Stimulated activated CD4-positive, alpha-beta T cell treated with anti-CD3 and anti-CD28 coated beads, Interleukin-4, amount 100 ng/mL, for 1 hour (primary cell): ENCODE measurements at places on chromosomes 4 and X.

DNA sequence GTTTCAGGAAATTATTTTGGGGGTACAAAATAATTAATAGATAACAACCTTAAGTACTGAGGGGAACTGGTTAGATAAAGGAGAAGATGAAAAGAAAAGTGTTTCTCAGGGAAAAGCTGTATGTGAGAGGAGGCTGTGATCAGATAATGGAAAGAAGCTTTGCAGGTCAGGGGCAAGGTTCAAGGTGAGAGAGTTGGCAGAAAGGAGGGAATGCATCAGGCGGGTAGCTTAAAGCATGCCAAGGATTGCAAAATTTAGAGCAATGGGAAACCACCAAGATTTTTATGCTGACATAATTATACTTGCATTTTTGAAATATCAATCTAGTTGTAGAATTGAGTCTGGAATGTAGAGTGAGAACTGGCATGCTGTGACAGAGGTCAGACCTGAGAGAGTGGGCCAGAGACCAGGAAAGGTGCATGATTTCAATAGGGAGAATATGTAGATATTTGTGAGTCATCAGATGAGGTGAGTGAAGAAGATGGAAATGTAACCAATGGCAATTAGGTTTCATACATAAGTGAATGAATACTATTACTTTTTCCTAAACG, 508.7 kb downstream of the TRIML1 start:
- DNase-seq: no peak

DNA sequence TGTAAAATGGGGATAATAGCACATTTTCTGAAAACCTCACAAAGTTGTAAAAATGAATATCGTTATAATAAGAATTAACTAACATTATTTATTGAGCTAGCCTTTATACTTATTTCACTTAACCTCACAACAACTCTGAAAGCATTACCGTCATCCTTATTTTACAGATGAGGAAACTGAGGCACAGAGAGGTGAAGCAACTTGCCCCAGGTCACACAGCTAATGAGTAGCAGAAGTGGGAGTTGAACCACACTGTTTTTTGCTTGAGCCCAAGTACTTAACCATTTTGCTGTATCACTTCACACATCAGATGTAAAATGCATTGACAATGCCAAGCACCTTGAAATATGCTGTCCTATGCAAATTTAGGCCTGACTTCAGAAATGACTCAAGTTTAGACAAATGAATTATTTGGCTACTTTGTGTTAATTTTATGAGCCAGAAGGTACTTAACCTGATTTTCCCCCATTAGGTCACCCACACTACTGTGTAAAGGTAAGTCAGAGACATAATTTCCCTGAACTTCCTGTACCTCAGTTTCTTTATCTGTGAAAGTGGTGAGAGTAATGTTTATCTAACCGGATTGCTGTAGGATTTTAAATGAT, 23.1 kb downstream of the CD40LG start:
- DNase-seq: no peak

DNA sequence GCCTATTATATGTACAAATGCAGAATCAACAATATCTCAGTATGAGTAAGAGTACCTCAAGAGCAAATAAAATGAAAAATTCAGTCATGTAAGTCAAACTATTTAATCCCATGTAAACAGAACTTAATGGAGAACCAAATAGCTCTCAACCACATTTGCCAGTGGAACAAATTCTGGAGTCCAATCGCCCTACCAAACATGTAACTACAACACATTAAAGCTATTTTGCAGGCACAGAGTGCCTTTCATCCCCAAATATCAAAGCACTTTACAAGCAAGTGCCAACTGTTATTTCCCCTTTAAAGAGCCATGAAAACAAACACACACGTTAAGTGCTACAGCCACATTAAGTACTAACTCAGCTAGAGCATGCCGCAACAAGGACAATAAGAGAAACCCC, 51.3 kb downstream of the PCDH19 start:
- no peak for DNase-seq

DNA sequence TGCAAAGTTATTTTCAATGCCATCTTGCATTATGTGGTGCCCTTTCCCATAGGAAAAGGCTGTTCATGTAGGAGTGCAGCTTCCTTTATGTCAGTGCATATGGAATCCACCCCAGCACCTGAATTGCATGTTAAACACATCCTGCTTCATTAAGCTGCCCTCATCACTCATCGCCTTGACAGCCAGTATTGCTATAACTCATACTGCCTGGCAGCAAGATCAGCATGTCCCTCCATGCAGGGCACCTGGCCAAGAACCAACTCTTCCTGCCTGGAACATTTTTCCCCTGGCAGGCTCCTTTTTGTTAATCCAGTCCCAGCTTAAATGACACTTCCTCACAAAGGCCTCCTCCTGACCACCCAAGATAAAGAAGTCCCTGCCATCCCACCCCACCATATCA, 23.5 kb upstream of the CA5B start:
- no peak for DNase-seq

DNA sequence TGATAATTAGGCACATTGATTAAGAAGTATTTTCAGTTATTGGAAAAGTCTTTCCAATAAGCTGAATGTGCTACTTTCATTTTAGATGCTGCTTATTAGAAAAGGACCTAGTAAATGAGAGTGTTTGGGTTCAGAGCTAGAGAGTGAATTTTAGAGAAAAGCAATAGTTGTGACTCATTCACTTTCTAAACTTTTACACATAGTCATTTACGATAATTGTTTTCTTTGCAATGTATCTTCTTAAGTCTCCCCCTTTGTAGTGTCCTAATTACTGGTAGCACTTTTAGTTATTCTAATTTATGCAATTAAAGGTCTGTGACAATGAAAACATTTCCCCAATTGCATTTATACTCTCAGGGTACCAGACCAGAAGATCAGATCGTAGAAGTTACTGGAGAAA, 1.3 kb downstream of the IL21 start:
- DNase-seq: no peak

DNA sequence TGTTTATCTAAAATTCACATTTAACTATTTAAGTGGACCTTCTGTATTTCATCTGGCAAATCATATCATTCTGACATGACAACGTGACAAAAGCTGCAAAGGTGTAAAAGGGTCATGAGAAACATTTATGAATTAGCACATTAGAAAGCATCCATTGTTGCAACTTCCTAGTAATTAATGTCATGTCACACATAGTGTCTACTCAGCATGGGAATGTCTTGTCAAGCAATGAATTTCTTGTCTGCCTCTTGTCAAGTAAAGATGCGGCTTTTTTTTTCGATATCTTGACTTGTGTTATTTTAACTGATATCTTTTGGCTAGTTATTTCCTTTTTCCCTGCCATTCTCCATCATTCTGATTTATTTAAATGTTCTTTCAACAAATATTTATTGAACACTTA, 463.5 kb upstream of the CXorf51B start:
- DNase-seq: no peak

DNA sequence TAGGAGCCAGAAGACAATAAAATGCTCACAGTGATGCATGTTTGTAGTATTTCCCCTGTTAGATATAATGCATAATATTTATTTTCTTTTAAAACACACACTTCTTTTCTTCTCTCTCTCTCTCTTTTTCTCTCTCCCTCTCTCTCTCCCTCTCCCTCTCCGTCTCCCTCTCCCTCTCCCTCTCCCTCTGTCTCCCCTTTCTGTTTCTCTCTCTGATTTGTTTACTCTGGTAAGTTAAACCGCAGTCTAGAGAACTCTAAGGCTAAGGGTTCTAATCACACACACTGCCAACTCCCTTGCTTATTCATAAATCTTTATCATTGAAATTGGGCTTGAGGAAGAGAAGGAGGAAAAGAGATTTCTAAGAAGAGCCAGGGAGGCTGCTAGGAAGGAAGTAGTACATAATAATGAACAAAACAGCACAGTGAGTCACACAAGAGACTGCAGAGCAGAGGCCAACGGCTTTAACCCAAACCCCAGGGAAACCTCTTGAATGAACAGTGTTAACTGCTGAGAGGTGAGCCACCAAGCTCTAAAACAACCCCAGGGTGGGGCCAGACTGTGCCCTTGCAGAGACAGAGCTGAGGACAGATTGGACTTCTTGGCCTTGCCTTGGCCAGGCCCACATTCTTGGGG, 9.1 kb upstream of the PHOX2B start:
- DNase-seq: no peak

- DNase-seq: no peak
Observed at GRCh38 chrX:154074199-154074598, 23.3 kb downstream of the MECP2 start.

DNA sequence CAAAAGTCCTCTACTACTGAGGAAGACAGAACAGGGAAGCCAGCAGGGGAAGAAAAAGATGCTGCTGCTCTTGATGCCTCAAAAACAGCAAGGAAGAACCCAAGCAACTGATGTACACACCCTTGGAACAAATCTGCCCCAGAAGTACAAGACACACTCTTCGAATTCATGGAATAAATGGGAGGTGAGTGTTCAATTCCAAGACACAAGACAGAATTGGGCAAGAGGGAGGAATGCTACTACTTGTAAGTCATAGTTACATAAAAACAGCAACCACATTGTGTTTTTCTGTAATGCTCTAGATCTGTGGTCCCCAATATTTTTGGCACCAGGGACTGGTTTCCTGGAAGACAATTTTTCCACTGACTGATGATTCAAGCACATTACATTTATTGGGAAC, 58.0 kb upstream of the H2AZ1 start:
- no peak for DNase-seq
